ENCODE measurements at places on chromosomes 5 and 9.

- DNase-seq: no peak
These were observed 17.6 kb downstream of the FLT4 start for GRCh38 chr5:180631549-180632383.

DNA sequence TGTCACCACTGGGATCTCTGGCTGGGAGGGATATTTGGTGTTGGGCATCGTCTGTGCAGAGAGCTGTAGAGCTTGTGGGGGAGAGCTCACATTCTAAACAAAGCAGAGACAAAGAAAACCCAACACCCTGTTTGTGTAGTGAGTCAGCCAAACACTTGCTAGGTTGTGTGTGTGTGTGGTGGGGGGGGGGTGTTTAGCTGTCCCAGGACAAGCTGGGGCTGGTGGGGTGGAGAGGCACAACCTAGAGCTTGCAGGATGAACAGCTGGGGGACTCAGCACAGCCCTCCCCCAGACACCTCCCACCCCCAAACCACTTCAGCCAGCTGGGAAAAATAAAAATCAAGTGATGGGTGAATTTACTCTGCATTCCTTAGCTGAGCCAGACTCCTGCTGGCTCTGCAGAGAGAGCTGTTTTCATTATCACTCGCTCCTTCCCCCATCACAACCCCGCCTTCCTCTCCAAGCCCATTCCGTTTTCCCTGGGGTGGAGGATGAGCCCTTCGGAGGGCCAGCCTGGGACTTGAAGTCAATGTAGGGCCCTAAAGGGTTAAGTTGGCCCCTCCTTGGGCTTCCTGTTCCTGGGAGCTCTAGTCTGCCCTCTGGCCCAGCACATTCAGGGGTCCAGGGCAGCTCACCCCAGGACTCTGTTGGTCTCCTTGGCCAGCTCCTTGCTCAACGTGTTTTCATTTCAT lies 2.6 kb downstream of the OLFML2A start:
- no peak for DNase-seq

DNA sequence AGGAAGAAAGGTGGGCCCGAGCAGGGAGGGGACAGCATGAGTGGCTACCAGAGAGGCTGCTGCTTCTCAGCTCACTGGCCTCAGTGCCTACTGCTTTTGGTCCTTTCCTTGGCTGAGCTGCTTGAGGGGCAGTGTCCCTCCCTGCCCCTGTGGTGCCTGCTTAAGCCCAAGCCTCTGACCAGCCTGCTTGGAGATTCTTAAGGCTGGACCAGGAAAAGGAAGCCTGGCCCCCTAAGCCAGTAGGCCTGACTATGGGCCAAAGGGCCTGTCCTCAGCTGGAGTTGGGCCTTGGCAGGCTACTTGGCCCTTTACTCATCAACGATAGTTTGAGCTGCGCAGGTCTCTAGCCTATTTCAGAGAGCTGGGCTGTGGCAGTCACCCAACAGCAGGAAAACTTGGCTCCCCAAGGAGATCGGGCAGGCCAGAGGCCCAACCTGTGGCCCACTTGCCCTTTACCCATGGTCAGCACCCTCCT lies 24.9 kb downstream of the TCF7 start:
- no peak for DNase-seq

DNA sequence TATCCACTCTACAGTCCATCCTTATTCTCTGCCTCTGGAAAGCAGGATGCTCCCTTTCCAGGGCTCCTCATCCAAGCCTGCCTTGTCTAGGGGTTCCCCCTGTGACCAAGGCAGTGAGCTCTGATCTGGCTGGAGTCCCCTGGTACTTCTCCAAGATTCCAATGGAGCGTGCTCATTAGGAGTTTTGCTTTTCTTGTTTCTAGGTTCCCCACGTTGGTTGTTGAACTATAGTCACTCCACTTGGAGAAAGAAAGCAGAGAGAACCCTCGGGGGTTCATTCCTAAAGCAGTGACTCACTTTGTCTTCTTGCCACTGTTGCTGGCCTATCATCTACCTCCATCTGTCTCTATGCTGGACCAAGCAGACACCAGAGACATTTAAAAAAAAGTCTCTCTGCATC lies 192.6 kb downstream of the TLE4 start:
- DNase-seq: no peak

DNA sequence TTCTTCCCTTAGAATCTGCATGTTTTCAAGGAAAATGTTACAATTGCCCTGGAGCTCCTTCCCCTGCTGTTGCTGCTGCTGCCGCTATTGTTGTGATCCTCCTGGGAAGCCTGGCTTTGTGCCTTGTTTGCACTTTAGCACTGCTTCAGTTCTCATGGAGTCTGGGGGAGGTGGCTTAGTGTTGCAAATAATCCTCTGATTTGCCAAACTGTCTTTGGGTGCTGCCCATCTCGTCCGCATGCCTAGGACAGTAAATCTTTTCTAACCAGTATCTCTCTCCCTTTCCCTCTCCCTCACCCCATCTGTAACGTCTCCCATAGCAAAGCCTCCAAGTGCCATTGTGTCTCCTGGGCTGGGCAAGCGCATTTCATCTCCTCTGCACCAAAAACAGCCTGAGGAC lies 30.3 kb downstream of the FAM240B start:
- DNase-seq: no peak

DNA sequence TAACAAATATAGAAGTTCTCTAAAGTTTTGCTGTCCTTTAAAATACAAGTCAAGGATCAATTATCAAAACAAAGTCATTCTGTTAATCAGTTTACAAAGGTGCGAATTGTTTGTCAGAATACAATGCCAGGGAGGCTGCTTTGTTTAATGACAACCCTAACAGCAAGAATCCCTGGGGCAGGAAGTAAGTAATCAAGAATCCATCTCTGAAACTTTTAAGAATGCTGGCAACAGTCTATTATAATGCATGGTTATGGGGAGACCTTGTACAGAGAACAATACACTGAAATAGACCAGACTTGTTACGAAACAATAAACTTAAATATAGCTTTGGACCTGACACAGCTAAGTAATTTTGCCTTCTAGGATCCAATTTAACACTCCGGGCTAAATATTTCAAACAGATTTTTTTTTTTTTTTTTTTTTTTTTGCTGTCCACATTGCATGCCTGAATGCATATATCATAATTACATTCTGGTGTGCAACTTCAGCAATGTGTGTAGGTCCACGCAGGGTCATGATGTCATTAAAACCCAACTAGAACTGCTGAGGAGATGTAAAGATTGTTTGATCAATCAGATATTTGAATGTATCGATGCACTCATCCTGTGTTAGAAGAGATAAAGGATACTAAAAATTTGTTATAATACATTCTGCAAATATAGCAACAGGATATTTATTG lies 421.3 kb downstream of the CETN3 start:
- no peak for DNase-seq

GRCh38 chr5:42666869-42667268 lies 89.7 kb upstream of the CCDC152 start:
- no peak for DNase-seq

GRCh38 chr5:126269511-126269910 lies 153.7 kb upstream of the GRAMD2B start:
- no peak for DNase-seq

- no peak for DNase-seq
These were observed 41.5 kb downstream of the IRF1 start for GRCh38 chr5:132449060-132449459.

- DNase-seq: no peak
These were observed 61.9 kb upstream of the ADAMTS16 start for GRCh38 chr5:5078009-5078897.

GRCh38 chr9:17021387-17021970 lies 113.4 kb upstream of the CNTLN start:
- DNase-seq: no peak

GRCh38 chr9:126799034-126799433 lies 5.8 kb upstream of the ZBTB43 start:
- DNase-seq: no peak

DNA sequence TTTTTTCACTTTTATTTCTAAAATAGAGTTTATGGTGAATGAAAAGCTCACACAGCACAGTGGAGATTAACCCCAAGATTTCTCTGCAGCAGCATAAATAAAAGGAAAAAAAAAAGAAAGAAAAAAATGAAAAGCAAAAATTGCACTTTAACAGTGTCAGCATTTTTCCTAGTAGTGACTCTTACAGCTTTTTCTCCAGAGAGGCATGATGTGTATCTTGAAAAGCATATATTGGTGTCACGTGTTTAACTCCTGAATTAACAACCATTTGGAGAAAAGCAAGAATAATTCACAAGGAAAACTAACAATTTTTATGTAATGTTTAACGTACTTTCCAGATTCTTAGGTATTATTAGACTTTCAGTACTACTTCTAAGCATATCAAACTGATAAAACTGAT lies 67.9 kb downstream of the ADGRV1 start:
- no peak for DNase-seq

DNA sequence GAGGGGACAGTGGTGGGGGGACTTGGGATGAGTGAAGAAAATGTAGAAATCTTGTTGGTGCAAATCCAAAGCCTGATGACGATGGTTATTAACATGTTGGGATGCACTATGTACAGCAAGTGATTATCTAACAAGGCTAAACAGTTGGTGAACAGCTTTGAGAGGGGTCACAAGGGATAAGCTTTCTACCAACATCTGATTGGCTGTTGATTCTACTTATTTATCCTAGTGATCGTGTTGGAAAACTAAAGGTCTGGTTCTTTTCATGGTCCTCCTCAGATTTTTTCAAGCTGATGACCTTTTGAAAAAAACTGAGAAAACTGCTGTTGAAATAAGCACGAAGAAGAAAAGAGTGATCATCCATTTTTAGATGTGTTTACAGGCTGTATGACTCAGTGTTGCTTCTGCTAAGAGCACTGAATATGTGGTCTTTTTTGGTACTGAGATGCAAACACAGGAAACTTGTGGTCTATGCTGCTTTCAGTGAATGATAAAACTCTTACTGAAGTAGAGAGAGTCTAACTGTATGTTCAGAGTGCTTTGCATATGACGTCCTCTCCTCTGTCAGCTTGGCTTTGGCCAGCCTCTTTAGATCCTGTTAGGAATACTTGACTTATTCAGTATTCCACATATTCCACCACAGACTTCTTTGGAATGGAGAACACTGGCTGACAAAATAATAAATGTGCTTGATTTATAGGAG lies 174.8 kb downstream of the SLF1 start:
- peak; percentile 83 for DNase-seq
